ENCODE measurements at places on chromosomes 7 and 10.

- DNase-seq, result no peak
Observed at GRCh38 chr10:75611993-75612372, 180.6 kb downstream of the LRMDA start.

DNA sequence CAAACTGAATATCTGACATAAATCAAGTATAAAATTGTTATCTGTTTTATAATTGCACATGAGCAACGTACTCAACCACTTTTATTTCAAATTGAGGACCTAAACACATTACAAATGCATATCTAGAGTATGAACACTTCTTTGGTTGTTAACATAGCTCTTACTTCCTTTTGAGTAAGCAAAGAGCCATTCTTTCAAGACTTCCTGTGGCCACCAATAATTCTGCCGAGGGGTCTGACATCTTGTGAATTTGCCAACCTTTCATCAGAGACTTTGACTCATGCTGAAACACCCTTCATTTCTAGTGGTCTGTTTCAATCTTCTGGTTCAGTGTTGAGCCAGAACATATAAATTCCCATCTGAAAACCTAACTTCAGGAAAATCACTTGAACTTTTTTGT, 59.4 kb downstream of the CDK14 start:
- peak; percentile 85 for DNase-seq

DNA sequence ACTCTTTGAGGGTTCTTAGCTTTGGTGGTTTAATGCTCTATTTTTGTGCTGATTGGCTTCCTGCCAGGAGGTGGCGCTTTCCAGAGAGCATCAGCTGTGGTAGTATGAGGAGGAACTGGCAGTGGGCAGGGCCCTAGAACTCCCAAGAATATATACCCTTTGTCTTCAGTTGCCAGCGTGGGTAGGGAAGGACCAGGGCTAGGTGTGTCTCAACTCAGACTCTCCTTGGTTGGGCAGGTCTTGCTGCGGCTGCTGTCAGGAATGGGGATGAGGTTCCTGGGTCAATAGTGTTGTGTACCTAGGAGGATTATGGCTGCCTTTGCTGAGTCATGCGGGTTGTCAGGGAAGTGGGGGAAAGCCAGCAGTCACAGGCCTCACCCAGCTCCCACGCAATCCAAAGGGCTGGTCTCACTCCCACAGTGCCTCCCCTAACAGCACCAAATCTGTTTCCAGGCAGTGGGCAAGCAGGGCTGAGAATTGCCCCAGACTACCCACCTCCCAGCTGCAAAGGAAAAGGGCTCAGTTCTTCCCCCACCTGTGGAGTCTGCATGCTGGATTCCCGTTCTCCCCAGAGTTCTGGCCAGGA, 191.5 kb downstream of the PHTF2 start:
- DNase-seq, result peak; percentile 16

GRCh38 chr7:114175125-114175524, 239.5 kb upstream of the FOXP2 start:
- peak; percentile 3 for DNase-seq

DNA sequence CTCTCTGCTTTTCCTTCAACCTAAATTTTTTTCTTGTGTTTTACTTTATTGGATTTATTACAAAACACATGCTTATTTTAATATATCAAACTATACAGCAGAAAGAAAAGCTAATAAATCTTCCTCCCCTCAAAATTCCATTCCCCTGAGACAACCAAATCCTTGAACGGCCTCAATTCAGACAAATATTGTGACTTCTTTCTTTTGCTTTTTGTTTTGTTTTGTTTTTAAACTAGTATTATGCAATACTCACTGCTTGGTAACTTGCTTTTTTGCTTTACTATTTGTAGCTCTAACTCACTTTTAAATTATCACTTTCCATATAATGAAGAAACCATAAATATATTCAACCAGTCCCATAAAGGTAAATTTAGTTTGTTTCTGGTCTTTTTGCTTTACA, 59.4 kb upstream of the CDK1 start:
- peak; percentile 43 for DNase-seq

- DNase-seq, result no peak
Observed at GRCh38 chr7:6530626-6531491, 20.4 kb downstream of the GRID2IP start.

- no peak for DNase-seq
Observed at GRCh38 chr7:84294847-84295455, 100.4 kb upstream of the SEMA3A start.

DNA sequence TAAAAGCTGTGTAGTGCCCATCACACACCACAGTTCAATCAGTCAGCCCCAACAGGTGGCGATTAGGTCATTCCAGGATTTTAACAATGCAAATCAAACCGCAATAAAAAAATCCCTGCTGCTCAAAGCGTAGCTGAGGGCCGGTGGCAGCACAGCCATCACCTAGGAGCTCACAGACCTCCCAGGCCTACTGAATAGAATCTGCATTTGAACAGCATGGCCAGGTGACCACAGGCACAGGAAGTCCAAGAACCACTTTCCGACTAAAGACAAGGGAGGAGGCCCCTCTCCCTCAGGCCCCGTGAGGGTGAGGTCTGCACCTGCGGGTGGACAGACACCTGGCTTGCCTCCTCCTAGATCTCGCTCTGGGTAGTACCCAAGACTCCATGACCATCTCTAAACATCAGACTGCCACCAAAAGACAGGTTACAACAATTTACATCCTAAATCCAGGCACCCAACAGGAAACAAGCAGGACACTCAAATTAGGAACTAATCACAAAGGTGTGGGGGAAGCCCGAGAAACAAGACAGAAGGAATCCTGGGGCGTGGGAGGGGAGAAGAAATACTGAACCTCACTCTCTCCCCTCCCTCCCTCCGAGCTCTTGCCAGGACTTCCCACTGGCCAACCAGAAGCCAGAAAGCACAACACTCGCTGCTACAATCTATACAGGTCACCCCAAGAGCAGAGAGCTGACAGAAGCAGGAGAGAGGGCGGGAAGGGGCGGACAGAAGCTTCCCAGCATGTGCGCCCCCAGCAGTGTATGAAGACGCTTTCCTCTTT, 19.2 kb downstream of the GNA12 start:
- no peak for DNase-seq

GRCh38 chr10:119407254-119407777, 135.2 kb downstream of the RGS10 start:
- DNase-seq, result no peak

DNA sequence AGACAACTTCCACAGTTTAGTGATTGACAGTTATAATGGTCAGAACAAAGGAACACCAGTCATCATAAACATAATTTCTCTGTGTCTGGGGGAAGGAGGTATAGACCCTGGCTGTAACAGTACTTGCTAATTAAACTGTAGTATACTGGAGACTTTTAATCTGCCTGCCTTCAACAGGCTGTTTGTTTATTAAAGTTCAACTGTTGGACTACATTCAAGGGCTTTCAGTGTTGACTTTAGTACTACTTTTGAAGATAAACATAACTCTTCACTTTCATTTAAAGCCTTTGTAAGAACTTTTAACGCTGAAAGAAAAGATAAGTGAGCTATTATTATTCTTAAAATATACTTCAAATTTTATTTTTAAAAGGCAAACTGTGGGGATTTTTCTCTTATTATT, 15.5 kb upstream of the PTTG1IP2 start:
- no peak for DNase-seq

DNA sequence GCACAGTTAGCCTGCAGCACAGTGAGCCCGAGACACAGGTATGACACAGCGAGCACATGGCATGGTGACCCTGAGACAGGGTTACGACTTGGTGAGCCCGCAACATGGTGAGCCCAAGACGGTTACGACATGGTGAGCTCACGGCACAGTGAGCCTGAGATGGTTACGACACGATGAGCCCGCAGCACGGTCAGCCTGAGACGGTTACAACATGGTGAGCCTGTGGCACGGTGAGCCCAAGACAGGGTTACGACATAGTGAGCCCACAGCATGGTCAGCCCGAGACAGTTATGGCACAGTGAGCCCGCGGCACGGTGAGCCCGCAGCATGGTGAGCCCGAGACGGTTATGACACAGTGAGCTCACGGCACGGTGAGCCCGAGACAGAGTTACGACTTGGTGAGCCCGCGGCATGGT, 156.1 kb downstream of the MAD1L1 start:
- DNase-seq, result no peak

GRCh38 chr10:47145290-47145934, 154.6 kb upstream of the GDF10 start:
- no peak for DNase-seq

- DNase-seq, result peak; percentile 88
Observed at GRCh38 chr10:24826009-24826408, 102.3 kb upstream of the ARHGAP21 start.

DNA sequence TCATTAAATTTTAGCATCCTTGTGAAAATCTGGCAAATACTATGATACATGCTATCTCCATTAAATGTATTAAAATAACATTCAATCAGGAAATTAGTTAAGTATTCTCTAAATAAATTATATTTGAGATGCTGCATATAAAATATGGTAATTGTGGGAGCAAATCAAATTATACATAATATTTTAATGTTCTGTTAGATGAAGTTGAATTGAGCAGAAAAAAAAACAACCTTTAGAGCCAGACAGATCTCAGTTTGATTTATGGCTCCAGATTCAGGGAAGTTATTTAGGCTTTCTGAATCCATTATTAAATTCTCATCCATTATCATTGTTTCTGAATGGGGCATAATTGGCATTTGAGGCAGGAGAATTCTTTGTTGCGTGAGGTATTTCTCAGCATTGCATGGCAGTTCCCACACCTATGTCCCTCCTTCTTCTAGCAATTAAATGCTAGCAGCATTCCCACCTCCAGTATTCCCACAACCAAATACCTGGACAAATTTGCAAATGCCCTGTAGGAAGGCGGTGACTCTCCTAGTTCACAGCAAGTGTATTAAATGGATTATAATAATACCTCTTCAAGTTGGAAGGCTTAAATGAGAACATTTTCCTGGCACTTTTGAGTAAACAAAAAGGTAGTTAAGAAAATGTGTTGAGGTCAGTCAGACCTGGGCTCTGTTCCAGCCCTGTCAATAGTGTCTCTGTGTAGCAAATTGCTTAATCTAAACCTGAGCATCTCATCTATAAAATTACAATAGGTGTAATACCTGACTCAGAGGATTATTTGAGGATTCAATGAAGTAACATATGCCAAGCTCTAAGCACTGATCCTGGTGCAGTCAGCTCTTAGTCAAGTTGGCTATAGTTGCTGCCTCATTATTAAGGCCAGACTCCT, 108.9 kb downstream of the RNLS start:
- DNase-seq, result no peak

- DNase-seq, result no peak
Observed at GRCh38 chr10:59582058-59582457, 127.6 kb downstream of the SLC16A9 start.

GRCh38 chr7:136114966-136115762, 138.0 kb upstream of the MTPN start:
- DNase-seq, result peak; percentile 58

DNA sequence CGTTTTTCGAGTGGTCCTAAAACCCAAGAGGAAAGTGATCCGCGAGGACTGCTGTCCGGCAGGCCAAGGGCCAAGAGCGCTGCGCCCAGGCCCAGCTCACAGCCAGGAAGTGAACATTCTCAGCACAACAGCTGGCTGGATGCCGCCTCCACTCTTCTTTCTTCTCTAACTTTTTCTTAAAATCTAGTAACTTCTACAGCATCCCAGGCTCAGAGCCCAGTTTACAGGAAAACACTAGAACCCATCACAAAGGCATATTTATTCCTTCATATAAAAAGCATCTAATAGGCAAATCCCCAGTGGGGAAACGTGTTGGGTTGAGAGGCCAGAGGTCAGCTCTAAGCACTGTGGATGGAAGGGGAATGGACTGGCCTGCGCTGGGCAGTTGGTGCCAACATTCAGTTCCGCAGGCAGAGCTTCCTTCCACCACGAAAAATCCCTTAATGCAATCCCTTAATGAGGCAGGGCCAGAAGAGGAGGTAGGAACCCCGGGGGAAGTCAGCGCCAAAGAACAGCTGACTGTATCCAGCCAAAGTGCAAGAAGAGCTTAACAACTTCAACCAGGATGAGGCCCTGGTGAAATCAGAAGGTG, 74.8 kb downstream of the ZRANB1 start:
- peak; percentile 51 for DNase-seq

DNA sequence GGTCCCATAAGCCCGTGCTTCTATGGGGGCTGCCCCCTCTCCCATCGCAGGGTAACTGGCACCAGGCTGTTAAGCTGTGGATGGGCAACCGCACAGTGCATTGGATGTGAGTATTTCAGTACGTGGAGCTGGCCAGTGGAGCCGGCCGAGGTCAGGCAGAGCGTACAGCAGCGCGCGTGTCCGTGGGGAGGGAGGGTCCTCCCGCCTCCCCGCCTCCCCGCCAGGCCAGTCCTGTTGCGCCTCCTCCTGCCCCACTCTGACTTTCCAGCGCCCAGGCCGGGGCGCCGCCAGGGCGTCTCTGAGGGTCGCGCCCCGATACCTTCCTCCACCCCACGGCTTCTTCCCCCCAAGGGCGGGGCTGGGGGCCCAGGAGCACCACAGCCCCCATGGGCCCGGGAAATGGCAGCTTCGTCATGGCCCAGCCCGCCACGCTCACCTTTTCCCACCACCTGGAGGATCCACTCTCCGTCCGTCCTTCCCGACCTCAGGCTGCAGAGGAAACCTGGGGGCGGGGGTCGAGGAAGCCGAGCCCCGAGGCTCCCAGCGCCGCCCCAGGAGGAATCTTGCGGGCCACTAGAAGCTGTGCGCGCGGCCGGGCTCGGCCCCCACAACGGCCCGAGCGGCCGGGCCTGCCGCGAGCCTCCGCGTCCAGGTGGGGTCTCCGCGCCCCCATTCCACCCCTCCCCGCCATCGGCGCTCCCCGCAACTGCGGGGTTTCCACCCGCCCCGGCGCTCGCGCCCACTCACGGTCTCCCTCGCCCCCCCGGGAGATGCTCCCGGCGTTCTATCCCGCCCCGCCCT, 831 bp upstream of the PFKP start:
- DNase-seq, result no peak

- DNase-seq, result no peak
Observed at GRCh38 chr7:41536873-41537665, 165.8 kb downstream of the INHBA start.

DNA sequence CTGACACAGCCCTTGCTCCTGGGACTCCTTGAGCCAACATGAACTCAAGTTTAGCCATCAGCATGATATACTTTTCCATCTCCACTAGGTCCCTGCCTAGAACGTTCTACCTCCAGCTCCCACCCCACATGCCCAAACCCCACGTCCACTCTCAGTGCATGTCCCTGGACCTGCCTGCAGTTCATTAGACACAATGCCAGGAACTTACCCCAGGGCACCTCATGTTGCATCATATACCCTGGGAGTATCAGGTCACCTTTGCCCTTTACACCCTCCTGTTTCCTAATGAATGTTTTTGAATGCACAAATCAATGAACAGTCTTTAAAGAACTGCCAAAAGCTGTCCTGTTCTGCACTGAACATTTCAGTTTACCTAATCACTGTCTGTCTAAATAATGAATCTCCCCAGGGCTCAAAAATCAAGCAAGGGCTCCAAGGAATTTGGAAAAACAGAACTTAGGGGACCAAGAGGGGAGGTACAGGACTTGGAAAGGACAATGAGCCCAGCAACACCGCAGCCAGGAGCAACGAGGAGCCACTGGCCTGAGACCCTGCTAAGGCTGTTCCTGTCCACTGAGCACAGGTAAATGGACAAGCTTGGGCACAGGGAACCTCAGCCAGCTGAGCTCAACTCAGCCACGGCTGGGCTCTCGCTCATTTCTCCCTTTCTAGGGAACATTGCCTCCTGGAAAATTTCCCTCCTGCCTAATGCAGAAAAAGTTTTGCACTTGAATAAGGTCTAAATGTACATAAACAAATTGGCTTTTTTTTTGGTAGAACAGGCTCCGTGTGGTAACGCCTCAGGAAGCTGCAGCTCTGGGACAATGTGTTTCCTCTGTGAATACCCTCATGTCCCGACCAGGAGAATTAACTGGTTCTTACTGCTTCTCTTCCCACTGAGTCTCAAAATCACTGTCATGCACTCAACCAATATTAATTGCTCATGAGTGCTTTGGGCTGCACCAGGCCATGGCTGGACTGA, 7.4 kb downstream of the MAT1A start:
- DNase-seq, result no peak

Data from fibroblast of pulmonary artery (primary cell).